ENCODE measurements at places on chromosomes 2 and 18. TPM values are rescaled to one million over a fixed set of nuclear protein-coding genes. Genes with fewer than 3 reads are reported as not detected.

GRCh38 chr2:239496700-239497099 lies 95.9 kb upstream of the HDAC4 start:
- DNase-seq = no peak

DNA sequence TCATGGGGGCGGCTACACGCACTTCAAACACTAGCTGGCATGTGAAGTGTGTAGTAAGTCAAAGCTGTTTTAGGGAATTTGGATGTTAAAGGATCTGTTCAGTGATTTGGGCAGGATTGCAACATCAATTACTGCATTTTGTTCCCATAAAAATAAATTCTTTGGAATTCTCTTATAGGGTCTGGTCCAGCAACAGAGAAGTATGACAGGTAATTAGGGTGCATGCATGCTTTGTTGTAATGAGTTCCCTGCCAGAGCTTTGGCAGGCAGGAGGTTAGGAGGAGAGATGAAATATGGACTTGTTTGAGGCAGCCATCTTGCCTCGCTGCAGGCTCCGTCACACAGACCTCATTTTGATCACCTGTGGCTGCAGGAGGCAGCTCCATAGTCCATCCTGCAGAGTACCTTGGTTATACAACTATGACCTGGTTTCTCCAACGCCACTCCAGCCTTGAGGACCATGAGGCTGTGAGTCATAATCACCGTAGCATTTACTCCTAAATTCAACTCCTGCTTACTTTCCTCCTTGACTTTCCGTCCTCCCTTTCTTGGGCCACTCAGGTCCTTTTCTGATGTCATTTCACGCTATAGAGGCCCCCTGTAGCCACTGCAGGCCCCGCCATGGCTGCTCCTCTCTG lies 26.5 kb upstream of the EML4 start:
- DNase-seq = no peak

The CYP26B1 gene
- not detected for total RNA-seq

GRCh38 chr2:11858883-11859282 lies 112.5 kb downstream of the LPIN1 start:
- no peak for DNase-seq

DNA sequence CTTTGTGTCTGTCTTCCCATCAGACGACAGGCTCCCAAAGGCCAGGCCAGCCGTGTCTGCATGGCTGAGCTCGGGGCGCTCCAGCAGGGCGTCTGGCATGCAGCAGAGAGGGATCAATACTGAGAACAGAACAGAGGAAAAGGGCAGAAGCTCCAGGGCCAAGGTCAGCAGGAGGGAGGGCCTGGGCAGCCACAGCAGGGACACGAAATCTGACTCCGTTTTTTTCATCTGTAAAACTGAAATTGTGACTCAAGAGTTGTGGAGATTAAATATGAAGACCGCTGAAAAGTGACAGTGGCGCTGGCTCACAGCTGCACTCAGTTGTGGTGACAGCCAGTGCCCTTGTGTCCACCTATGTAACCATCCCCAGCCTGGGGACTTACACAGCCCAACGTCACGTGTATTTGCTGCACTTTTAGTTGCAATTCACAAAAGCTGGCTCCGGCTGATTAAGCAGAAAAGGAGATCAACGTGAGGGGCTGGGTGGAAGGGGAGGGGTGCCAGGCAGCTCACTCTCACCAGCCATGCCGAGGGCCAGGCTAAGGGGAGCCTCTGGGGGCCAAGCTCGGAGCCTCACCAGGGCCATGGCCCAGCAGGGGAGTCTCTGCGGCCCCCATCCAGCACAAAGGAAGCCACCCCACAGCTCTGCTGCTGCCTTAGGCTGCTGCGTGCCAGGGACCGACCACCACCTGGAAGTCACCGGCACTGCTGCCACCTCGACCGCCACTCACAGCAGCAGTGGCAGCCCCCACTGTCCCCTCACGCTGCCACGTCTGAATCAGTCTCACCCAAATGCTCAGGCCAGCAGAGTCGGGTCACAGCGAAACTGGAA lies 74.7 kb downstream of the EIPR1 start:
- no peak for DNase-seq

GRCh38 chr2:175282886-175283285 lies 101.4 kb upstream of the ATP5MC3 start:
- no peak for DNase-seq

- DNase-seq = no peak
Observed at GRCh38 chr18:62759704-62760402, 44.5 kb downstream of the PHLPP1 start.

The CDH19 gene
- total RNA-seq = not detected

The LONRF2 gene
- not detected for total RNA-seq

The TAF1B gene
- total RNA-seq = 16.0 TPM

The MFSD2B gene
- total RNA-seq = not detected

DNA sequence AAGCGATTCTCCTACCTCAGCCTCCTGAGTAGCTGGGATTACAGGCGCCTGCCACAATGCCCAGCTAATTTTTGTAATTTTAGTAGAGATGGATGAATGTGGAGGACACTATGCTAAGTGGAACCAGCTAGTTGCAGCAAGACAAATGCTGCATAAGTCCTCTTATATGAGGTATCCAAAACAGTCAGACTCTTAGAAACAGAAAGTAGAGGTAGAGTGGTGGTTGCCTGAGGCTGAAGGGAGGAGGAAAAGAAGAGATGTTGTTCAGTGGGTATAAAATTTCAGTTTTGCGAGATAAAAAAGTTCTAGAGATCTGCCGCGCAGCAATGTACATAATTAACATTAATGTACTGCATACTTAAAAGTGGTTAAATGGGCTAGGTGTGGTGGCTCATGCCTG lies 145.3 kb upstream of the SPRED2 start:
- no peak for DNase-seq

DNA sequence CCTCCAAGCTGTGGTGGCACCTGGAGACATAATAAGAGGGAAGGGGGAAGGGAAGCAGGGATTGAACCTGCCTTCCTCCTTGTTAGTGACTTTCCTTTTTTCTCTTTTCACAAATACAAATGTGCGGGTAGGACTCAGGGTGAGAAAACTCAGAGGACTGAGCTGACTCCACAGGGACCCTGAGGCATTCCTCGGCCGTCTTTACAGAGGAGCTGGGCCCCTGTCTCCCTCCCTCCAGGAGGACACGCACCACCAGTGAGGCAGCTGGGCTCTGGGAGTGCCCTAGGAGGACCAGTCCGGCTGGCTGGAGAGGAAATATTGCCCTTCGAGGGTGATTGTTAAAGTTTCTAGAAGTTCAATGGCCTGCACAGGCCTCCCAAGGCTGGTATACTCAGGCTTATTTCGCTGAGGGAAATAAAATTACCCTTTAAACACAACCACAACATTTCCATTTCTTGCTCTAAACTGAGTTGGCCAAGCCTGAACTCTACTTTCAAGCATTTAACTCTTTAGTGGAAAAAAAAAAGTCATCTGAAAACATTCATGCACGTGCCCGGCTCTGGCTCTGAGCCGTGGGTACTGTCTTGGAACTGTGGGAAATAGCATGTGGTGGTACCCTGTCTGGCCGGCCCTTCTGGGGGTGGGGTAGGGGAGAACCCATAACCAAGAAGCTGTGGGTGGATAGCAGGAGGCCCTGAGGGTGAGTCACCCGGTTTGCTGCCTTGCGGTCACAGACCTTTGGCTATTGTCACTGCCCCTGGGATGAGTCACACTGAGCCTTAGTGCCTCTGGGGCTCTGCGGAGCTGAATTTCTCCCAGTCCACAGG lies 116.0 kb downstream of the COPS8 start:
- no peak for DNase-seq
